ENCODE measurements at places on chromosomes 13 and 19.
A peak's percentile ranks its signal among the peaks of the same experiment; 100 is the strongest.

DNA sequence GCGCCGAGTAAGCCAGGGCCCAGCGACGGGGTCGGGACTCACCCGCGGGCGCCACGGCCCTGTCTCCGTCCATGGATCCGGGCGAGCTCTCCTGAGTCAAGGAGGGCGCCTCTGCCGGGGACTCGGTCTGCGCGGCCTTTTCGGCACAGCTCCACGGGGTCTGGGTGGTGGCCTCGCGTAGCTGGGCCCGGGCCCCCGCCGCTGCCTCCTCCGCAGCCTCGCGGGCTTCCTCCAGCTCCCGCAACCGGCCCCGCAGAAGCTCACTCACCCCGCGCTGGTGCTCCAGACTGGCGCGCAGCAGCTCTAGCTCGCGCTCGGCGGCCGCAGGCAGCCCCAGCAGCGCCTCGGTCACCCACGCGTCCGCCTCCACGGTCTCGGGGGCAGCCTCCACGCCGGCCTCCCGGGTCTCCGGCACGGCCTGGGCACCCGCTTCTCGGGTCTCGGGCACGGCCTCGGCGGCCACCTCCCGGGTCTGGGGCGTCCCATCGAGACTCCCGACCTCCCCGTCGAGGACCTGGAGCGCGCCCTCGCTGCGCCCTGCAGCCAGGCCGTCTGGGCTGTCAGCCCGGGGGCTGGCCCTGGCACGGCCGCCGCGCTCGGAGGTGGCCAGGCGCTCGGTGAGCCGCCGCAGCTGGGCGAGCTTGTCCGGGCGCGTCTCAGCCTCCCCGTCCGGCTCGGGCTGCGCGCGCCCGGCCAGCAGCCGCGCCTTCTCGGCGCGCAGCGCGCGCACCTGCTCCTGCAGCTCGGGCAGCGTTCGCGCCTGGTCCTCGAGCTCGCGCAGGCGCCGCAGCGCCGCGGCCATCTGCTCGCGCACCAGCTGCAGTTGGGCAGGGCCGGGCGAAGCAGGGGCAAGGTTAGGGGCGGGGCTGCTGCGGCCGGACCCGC lies 8.4 kb downstream of the KANK3 start:
- peak; percentile 26 for DNase-seq

DNA sequence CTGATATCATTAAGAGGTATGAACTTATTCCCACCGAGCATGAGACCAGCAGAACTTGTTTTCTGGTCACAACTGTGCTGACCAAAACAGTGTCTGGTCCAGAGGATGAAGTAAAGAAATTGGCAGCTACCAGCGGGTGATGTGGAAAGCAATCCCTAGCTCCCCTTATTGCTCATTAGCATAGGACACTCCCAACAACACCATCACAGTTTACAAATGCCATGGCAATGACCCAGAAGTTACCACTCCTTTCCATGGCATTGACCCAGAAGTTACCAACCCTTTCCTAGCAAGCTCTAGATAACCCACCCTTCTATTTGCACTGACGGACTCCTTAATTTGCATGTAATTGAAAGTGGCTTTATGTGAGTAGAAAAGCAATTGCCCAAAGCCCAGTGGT lies 1856.1 kb downstream of the OLFM4 start:
- no peak for DNase-seq

DNA sequence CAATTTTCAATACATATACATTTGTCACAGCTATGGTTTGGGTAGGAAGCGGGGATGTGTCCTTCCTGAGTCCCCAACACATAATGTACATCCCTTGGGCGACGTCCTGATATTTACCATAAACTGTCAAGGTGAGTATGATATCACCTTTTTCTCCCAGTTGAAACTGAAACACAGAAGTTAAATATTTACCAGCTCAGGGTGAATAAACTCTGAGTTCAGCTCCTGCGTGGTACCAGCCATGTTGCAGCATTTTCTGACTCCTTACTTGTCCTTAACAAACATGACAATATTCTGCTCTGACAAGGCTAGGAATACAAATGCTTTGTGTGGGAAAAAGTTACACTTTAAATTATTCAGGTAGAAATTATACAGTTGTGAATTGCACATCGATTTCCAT lies 294.2 kb downstream of the TEX29 start:
- DNase-seq, result no peak

DNA sequence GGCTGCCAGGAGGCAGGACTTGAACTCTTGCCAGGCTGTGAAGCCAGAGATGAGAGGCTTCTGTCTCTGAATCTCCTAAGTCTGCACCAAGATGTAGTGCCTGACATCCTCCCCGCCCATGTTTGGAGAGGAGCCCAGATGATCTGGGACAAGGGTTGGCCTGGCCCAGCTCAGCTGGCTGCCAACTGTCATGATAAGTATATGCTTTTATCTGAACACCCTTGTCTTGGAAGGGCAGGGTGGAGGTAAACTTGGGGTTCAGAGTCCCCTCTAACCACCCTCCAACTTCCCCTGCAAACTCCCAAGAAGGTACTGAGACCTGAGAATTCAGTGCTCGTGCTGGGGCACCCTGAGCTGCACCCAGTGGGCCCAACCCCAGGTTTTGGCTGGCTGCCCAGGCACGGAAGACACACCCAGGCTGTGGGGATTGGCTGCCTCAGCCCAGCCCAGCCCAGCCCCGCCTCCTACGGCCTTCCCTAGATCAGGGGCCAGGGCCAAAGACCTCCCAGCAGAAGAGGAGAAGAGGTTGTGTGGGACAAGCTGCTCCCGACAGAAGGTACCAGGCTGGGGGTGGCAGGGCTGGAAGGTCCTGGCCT lies at the start of gene CYP4F12:
TSS of gene CYP4F12 (plus strand) at position 508 of the 596 bp plus-strand sequence. CDS start 443 bp downstream, outside the sequence.
- DNase-seq, result no peak

GRCh38 chr13:107339209-107339608 lies 771.3 kb upstream of the ARGLU1 start:
- DNase-seq, result no peak

GRCh38 chr13:80033286-80033685 lies 307.6 kb downstream of the SPRY2 start:
- DNase-seq, result no peak

GRCh38 chr19:13952931-13953531 lies 722 bp downstream of the DCAF15 start:
- DNase-seq, result no peak

GRCh38 chr19:48553676-48554384 lies 1.9 kb downstream of the SULT2B1 start:
- no peak for DNase-seq

DNA sequence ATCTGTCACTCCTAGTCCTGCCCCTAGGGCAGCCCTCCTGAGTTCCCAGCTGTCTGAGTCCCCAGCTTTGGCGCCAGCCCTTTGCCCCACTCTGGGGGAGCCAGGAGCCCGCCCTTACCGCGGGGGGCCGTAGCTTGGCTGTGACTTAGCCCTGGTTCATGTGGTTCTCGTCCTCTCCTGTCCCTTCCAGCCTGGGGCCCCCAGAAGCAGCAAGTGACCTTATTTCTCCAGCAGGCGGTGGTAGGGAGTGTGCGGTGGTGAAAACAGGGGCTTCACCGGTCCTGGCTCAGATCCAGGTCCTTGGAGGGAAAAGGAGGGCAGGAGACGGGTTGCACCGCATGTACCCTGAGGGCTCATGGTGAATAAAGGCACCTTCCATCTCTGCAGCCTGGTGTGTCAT lies 7.9 kb downstream of the GIPC3 start:
- no peak for DNase-seq

GRCh38 chr13:74533226-74533625 lies 399.0 kb upstream of the KLF12 start:
- DNase-seq, result no peak

- no peak for DNase-seq
Measured at GRCh38 chr13:98039261-98039660, 85.8 kb downstream of the IPO5 start.

GRCh38 chr13:41709511-41709910 lies 251.4 kb downstream of the VWA8 start:
- DNase-seq, result no peak

- no peak for DNase-seq
Measured at GRCh38 chr13:31894931-31895330, 136.6 kb upstream of the FRY start.

DNA sequence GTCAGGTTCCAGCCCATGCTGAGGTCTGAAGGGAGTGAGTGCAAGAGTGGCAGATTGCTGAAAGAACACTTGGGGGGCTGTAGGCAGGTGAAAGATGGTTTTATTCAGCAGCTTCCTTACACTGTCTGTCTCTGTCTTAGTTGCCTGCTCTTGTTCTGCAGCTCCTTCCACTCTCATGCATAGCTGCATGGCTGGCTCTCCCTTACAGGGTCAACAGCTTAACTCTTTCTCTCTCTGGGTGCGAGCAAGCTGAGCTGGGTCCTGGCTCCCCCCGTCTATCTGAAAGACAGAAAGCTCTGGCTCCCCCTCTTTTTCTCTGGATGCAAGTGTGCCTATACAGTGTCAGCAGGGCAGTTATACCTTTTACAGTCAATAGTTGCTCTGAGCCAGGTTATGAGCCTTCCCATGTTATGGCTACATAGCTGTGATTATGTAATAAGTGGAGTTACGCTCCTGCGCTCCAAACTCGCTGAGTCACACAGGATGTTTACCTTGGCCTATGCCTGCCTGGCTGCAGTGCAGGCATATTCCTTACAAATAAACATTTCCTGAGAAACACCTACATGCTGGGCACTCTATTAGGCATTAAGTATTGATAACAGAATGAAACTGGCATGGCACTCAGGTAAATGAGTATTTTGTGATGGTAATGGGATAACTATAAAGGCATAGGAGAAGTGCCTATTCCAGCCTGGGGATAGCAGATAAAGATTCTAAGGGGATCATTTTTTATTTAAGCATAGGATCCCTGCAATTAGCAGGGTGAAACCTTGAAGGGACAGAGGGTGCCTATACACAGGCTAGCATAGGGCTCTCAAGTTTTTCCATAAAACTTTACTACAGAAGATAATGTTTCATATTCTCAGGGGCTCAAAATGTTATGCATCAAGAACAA lies 826.9 kb upstream of the PCDH9 start:
- no peak for DNase-seq

GRCh38 chr19:29551774-29552173 lies 26.0 kb downstream of the VSTM2B start:
- no peak for DNase-seq

DNA sequence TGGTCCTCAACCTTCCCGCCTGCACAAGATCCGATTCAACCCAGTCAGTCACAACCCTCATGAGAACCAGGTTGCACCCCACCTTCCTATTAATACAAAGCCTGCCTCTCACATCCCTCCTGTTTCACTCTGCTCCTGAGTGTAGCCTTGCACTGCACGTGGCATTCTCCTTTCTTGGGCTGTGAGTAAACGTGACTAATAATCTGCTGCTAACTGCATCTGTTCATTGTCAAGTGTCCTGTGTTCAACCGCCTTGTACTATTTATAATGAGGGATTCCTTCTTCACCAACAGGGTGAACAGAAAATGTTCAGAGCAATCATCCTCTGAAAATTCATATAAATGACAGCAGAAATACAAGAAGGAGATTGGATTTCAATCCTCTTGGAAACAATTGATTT lies 1608.2 kb downstream of the SLITRK5 start:
- no peak for DNase-seq
